Hepatocyte (in vitro differentiated cells): ENCODE measurements at places on chromosomes 7 and 10.

GRCh38 chr10:119541046-119541445, 1.5 kb downstream of the RGS10 start:
- DNase-seq = no peak

GRCh38 chr7:13976594-13976993, 12.9 kb downstream of the ETV1 start:
- no peak for DNase-seq

DNA sequence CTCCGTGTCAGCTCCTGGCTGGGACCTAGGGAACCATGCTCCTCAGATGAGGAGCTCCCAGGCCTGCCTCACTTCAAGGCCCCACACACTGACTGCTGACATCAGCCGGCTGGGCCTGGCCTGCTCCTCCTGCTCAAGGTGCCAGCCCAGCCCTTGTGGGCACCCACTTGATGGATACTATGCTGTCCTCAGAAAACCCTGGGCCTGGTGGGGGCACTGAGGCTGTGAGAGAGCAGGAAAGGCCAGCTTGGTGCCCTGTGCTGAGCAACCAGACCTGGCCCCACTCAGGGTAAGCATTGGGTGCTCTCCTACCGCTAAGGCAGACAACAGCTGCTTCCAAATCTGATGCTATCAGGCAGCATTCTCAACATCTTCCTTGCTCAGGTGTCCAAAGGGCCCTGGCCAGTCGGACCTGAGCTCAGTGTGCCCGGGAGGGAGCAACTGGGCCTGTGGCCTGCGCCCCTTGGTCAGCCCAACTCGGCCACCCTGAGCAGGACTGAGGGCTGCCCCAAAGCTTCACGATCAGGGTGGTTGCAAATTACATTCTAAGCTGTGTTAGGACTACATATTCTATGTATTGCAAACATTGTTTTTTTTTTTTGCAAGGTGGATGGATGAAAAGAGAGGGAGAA, 21.9 kb upstream of the ANTXRL start:
- DNase-seq = no peak

DNA sequence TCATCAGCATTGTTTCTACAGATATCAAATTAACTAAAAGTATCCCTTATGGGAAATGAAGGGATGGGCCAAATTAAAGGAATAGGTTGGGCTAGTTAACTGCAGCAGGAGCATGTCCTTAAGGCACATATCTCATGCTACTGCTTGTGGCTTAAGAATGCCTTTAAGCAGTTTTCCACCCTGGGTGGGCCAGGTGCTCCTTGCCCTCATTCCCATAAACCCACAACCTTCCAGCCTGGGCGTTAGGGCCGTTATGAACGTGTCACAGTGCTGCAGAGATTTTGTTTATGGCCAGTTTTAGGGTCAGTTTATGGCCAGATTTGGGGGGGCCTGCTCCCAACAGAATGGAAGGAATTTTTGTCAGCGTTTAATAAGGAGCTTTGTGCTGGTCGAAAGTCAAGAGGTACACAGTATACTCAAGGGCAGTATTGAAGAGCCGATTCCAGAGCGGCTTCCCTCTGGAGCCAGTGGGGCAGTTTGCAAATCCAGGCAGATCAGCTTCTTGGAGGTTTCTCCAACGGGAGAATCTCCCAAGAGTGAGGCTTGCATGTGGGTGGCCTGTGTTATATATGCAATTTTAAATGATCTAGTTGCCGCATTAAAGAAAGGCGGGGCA, 7.7 kb downstream of the PFKP start:
- no peak for DNase-seq

- DNase-seq = peak; percentile 26
Measured at GRCh38 chr10:7264313-7264756, 146.5 kb downstream of the SFMBT2 start.

DNA sequence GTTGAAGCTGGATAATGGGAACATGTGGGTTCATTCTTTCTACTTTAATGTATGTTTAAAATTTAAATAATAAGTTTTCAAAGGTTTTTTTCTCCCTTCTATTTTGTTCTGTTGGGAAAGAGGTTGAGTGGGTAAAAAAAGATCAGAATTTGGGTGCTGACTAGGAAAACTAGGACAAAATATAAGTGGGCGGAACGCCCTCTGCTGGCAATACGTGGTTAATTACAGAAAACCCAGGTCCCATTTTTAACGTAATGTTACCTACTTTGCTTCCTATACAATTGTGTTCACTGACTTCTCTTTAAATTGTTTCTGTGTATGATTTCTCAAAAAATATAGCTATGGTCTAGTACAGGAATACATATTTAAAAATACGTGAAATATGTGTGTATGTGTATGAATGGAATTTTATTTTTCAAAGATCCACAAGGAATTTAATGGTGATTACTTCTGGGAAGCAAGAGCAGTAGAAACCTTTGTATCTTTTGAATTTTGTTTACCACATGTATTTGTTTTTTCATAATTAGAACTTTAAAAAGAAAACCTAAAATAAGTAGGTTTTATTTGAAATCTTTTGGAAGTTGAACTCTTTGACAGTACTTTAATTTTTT, 8.7 kb downstream of the ECD start:
- peak; percentile 73 for DNase-seq

DNA sequence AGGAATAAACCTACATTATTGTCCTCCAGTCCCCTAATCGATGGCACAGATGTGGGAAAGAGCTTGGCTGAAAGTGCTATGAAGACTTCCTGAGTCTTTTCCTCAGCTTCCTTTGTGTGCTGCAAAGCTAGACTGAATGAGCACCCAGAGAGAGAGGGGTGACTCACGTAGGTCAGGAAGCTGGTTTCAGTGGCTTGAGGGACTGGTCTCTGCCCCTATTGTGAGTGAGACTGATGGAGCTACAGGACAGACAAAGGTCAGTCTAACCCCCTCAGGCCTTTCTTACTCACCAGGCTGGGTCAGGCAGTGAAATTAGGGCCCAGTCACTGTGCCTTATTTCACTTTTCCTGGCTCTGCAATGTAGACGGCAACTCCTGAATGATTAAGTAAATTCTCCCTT, 171.1 kb upstream of the GRB10 start:
- DNase-seq = no peak

DNA sequence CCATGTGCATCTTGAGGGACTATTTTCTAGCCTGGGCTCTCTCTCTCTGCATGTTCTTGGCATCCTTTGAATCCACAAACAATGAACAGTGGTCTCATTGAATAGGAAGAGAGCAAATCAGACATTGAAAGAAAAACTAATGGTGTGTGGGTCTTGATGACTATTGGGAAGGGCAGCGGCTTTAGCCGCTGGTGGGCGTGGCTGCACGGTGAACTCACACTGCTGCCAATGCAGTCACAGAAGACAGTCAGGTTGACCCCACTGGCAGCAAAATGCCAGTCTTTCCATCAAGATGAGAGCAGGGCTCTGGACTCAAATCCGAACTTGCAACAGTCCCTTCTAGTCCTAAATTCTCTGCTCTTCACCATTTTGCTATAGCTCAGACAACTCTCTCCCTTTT, 91.0 kb downstream of the ADARB2 start:
- DNase-seq = no peak

GRCh38 chr10:124744102-124745050, at the start of gene FAM53B:
FAM53B (minus strand) TSS chr10:124744378; CDS start chr10:124706713, 37,665 bp downstream.
- DNase-seq = peak; percentile 94

DNA sequence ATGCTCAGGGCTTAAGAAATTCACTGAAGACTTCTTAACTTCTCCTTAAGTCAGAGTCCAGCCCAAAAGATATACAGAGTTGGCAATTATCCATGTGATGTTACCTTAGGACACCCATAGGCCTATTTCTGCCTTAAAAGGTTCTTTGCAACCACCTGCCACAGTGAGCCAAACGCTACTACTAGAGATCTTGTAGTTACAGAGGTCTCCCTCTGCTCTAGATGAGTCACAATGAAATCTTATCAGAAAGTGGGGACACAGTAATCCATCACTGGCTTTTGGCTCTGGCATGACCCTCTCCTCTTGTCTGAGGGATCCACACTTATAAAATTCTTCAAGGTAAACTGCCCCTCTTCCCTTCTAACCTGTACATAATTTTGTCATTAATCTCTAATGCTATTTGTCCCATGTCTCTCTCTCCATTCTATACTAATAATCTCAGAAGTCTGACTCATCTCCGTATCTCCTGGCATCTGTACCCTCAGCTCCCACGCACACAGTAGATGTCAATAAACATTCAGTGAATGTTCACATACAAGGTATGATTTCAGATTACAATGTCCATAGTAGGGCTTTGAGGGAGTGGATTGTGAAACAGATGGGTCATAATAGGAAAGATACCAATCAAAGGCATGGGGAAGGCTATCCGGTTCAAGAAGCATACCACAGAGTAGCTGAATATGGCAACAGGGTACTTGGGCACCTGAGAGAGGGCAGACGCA, 112.1 kb downstream of the SGMS1 start:
- DNase-seq = peak; percentile 31

DNA sequence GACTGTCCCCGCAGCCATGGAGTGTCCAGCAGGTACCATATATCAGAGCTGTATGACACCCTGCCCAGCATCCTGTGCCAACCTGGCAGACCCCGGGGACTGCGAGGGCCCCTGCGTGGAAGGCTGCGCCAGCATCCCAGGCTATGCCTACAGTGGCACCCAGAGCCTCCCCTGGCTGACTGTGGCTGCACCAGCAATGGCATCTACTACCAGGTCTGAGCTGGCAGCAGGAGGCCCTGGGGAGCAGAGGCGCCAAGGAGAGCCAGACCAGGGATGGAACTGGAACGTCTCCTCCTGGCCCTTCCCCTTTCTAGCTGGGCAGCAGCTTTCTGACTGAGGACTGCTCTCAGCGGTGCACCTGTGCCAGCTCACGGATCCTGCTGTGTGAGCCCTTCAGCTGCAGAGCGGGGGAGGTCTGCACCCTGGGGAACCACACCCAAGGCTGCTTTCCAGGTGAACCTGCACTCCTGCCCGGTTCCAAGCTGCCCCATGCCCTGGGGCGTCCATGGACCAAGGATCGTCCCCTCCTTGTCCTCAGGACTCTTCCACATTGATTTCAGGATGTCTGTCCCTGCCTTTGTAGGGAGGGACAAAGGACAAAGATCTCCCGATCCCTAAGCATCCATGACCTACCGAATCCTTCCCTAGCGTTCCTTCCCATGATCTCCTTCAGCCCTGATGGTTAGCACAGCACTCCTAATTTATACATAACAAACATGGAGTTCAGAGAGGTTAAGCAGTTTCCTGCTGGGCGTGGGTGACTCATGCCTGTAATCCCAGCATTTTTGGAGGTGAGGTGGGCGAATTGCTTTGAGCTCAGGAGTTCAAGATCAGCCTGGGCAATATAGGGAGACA, 33.3 kb downstream of the EPHB4 start:
- DNase-seq = no peak

DNA sequence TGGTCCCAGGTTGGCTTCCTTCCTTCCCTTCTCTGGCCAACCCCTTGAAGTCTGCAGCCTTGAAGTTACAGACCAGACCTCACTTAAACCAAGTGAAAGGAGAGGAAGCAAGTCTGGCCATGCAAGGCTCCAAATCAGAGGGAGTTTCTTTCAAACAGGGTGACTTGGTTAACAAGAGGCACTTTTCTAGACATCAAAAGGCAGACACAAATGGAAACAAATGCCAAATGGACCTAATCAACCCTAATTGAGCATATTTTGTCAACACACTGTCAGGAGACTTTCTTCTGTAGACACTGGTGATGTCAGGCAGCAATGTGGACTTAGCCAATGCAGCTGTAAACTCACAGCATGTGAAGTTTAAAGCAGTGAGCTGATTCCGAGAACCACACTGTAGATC, 282.7 kb upstream of the FZD8 start:
- DNase-seq = no peak

DNA sequence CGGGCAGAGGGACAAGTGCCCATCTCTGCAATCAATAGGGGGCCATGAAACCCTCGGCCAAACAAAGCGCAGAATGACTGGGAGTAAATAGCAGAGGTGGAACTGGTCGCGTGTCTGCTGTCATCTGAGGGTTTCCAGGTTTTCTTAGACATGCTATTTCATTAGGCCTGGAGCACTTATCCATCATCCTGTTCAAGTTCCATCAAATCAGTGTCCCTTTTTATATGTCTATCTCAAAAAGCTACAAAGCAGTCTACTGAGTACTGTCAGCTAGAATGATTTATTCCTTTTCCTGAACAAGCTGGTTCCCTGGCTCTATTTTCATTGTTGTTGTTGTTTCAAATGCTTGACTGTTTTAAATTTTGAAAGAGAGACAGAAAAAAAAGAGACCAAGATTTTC, 590.5 kb downstream of the PARD3 start:
- DNase-seq = no peak

DNA sequence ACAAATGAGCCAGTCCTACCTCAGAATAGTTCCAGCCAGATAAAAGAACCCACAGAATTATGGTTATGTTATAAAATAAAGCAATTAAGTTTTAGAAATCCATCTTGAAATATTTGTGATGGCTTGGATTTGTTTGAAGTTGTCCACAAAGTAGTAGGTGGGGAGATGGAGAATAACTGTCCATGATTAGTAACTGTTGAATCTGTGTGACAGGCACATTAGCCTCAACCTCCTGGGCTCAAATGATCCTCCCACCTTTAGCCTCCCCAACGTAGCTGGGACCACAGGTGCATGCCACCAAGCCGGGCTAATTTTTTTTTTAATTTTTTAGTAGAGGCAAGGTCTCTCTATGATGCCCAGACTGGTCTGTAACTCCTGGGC, 10.1 kb downstream of the HNRNPF start:
- no peak for DNase-seq

DNA sequence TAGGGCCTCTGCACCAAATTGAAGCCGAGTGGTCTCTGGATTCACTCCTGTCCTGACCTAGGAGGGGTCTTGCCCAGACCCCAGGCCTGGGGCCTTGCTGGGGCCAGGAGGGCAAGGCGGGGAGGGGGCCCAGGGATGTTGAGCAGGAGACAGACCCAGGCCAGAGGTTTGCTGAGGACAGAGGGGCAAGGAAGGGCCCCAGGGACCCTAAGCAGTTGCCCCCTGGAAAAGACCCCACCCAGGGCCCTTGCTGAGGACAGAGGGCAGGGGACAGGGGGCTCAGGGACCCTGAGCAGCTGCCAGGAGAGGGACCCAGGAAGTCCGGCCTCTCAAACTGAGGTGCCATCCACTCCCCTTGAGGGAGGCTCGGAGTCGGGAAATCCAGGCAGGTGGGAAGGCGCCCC, 32.7 kb downstream of the FOXL3 start:
- no peak for DNase-seq

DNA sequence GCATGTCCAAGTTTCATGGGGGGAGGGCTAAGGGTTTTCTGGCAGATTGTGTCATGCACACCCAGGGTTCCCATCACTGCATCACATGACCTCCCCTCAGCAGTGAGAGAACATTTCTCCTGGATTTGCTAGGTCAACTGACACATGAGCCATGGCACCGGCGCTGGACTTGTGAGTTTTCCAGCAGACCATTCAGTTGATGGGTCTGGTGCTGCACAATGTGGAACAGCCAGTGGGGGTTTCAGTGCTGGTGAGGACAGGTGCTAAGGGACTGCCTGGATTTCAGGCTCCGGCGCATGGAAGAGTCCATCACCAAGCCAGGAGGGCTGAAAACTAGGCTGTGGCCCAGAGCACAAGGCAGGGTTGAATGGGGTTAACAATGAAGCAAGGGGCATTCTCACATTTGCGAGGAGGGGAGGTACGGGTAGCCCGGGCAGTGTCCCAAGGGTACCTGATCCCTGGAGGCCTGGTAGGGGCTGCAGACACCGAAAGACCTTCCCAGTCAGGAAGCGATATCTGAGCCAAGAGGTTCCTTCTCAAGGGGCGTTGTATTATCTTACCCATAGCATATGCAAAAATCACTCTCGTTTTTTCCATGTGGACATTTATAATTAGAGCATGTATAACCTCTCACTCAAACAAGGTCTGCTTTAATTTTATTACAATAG, 203.0 kb downstream of the TNS3 start:
- DNase-seq = no peak

GRCh38 chr7:150820148-150820547, 19.6 kb downstream of the TMEM176A start:
- no peak for DNase-seq

GRCh38 chr10:28533571-28534304, 820 bp downstream of the WAC start:
- peak; percentile 80 for DNase-seq
